BJ (cell line): ENCODE measurements at places on chromosomes 3 and 15. TPM values are rescaled to one million over a fixed set of nuclear protein-coding genes. Genes with fewer than 3 reads are reported as not detected.

Gene CP
- polyA plus RNA-seq = 0.07 TPM in 1 of 2 replicates, not detected in the other

Gene SIDT1
- polyA plus RNA-seq = not detected in 2 replicates

Gene MAPKBP1
- 4.8 and 8.3 TPM in 2 replicates for polyA plus RNA-seq

Gene COL7A1
- polyA plus RNA-seq = 41.6 and 60.8 TPM in 2 replicates

GRCh38 chr3:80391573-80391972, 623.8 kb upstream of the ROBO1 start:
- DNase-seq = no peak

DNA sequence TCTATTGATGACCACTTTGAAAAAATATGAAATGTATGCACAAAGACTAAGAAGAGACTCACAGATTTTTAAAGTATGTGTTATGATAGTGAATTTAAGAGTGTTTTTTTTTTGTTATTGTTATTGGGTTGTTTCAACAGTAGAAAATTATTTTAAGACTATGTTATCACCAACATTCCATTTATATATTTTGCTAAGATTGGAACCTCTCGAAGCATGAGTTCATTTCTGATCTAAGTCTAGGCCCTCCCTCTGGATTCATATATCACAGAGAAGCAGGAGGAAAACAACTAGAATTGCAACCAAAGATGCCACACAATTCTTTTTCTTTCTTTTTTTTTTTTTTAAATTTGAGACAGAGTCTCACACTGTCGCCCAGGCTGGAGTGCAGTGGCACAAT, 46.8 kb downstream of the ITGB5 start:
- no peak for DNase-seq

DNA sequence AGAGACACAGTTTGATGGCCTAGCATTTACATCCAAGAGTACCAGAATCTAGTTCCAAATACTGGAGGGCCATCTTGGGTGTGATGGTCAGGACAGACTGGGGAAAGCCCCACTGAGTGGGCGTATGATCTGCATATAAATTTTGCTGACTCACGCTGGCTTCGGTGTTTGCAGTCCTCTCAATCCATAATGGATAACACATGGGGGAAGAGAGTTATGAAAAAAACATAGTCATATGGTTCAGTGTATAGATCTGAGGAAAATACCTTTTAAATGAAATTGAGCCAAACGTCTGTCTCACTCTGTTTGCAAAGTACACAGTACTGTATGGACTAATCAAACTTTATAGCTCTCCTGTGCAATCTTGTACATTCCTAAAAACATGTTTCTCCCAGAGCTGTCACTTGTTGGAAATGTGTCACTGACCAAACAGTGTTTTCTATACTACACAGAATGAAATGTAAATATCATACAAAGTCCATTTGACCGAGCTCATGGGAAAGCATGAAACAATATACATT, 125.3 kb upstream of the THBS1 start:
- DNase-seq = no peak

DNA sequence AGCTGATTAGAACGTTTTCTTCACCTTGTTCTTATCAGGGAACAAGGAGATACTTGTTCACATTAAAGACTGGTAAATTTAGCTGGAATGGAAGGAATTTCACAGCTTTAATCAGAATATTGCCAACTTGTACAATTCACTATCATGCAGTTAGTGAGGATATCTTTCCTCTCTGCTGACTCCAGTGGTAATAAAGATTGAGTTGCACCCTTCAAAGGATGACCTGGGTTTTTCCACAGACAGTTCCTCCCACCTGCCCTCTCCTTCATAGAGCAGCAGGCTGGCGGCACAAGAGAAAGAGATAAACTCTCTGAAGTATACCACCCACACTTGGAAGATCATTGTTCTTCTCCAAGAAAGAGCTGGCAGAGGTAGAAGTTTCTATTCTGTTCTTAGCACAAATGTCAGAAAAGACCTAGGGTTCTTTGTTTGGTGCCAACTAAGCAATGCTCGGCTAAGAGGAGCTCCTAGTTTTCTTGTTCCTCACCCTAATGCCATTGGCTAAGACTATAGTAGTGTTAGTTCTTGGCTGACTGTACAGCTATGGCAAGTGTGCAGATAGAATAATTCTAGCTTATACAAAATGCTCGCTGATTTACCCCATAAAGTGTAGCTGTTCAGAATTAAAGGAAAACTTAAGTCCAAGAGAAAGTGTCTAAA, 169.1 kb downstream of the CLSTN2 start:
- DNase-seq = no peak

DNA sequence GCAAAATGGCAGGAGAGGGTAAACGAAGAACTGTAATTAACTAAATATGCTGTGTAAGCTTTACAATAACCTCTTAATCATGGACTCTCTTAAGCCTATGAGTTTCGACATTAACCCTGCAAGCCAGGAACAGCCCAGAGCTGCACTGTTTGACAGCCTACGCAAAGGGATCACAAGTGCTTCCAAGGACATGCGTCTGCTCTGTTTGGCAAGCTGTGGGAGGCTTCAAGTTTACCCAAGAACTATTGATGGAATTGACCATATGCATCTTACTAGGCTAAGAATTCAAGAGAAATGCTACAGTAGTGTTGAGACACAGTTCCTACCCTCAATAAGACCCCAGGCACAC, 66.0 kb downstream of the PDZRN3 start:
- no peak for DNase-seq

- DNase-seq = no peak
These were observed 69.3 kb upstream of the RGMA start for GRCh38 chr15:93158097-93158900.
